Activated CD4-positive, alpha-beta T cell treated with anti-CD3 and anti-CD28 coated beads, Interleukin-2, amount 10 ng/mL, durations not matched to agents 24 days and 14 days (primary cell): ENCODE measurements at places on chromosomes 1 and 21.

GRCh38 chr1:230246551-230246950, 179.5 kb downstream of the GALNT2 start:
- DNase-seq: no peak

DNA sequence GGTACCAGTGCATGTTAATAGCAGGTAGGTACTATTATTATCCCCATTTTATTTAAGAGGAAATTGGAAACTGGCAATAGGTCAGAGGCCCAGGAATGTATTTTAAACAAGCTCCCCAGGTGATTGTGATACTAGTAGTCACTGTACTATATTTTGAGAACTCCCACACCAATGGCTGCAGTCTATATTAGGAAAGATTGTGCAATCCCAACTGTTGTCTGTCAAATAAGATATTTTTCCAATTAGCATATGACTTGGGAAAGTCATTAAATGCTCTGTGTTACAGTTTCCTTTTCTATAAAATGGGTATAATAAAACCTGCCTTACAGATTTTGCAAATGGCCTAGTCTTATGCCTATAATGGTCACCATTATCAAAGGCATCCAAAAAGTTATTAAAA, 94.2 kb upstream of the DMRTA2 start:
- no peak for DNase-seq

- no peak for DNase-seq
Measured at GRCh38 chr1:220889333-220889732, 10.1 kb downstream of the HLX start.

- DNase-seq: no peak
Measured at GRCh38 chr1:53334781-53335180, 6.9 kb upstream of the LRP8 start.

DNA sequence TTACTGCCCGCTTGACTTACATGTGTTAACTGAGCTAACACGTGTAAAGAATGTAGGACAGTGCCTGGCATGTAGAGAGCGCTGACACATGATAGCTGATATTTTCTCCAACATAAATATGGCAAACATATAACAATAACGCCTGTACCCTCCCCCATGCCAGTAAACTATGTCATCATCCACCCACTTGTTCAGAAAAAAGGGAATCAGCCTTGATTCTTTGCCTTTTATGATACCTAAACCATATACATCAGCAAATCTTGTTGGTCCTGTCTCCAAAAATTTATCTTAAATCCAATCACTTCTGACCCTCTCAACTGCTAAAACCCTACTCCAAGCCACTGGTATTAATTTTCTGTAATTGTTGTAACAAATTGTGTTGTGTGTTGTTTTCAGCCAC, 1.1 kb upstream of the ZNF692 start:
- DNase-seq: no peak

DNA sequence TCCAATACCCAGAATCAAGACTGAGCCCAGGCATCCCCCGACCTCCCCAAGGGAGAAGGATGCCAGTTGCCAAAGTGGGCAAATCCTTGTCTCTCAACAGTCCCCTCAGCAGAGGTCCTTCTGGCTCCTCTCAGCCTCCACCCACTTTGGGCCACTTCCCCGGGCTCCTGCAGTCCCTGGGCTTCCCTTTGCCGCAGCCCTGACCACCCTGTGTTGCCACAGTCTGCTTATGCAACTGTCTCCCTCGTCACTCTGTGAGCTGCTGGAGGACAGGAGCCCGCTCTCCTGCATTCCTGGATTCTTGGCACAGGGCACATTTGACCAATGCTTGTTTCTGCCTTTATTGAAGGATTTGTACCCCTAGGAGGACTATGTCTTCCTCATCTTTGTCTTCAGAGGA, 2.9 kb upstream of the LRP8 start:
- no peak for DNase-seq

- DNase-seq: no peak
Measured at GRCh38 chr1:95407131-95407885, 173.3 kb downstream of the RWDD3 start.

GRCh38 chr1:244837597-244838258, 2.3 kb downstream of the COX20 start:
- DNase-seq: no peak

- no peak for DNase-seq
Measured at GRCh38 chr21:24204641-24205040, 1402.6 kb downstream of the MRPL39 start.

GRCh38 chr1:225998560-225999226, 450 bp downstream of the SDE2 start:
- DNase-seq: no peak

DNA sequence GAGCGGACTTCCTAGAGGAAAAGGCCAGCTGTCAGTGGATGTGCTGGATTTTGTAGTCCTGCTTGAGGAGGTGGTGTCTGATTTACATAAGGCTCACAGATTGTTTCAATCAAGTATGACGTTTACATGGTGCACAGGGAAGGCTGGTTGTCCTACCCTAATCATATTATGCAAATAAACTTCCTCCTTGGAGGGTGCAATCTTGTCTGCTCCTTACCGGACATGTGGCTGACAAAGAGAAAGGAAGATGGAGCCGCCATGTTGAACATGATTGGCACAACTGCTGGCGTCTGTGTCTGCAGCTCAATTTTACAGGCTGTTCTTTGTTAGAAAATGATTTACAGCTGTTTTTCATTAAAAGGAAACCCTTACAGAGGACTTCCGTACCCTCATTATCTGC, 1656.1 kb downstream of the KCNT2 start:
- DNase-seq: no peak

DNA sequence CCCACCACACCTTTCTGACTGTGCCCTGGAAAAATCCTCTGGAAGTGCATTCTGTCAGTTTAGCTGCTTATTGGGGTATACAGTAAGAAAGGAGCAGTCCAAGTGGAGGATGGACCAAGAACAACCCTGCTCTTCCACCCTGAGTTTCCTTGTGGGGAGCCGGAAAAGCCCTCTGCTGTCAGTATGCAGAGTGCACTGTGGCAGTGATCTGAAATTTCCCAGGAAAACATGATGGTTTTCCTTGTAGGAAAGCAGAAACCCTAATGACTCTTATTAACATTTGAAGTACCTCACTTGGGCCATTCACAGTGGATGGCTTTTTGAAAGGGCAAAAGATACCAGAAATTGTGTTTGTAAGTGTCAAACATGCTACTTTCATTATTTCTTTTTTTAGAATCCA, 20.5 kb downstream of the ELAVL4 start:
- DNase-seq: no peak

GRCh38 chr1:150560011-150560438, 10.8 kb downstream of the ADAMTSL4 start:
- peak; percentile 94 for DNase-seq

DNA sequence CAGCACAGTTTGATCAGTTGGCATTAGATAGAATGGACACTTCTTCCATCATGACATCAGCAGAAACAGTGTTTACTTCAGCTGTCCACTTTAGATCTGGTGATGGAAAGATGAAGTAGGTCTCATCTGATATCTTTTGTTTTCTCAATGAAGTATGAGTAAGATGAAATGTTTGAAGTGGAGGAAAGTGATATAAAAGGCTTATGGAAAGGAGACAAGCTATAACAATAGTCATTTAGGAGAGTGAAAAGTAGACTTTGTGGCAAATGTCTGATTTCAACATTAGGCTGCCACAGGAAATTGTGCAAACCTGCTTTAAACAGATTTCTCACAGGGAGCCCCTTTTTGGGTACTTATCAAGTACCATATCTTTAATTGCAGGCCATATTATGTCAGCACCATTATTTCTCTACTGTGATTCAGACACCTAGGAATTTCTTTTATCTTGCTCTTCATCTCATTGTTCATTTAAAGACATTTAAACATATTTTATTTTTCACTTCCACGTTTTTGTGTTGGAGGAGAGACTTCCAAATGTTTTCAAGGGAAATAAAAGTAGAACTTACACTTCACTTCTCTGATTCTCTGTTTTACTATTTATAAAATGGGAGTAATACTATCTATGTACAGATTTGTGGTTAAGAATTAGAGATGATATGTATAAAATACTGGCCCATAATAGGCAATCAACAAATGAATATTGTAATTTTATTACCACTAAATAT, 18.1 kb downstream of the PDC start:
- no peak for DNase-seq

DNA sequence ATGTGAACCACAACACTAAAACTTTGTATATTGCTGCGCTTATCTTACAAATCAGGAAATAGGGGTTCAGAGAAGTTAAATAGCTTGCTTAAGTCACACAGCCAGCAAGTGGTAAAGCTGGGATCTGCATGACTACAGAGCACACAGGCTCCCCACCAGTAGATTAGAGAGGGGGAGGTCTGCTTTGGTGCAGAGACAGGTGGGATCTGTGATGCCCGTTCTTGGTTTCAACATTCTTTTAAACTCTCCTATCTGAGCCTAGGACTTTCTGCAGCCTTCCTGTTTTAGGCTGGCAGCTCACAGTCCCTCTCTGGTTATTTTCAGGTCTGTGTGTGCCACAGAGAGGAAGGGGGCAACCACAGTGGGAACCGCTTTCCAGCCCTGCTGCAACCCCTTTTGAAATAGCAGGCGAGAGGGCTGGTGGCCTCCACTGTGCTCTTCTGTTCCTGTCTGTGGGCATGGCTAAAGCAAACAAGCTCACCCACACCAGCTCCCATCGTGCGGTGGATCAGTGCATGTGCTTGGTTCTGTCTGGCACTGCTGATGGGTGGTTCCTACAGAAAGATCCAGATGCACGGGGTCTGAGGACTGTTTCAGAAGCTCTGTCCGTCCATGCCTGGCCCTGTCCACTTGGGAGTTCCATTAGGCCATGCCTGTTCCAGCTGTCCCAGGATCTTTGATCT, 1.7 kb upstream of the IL6R start:
- DNase-seq: peak; percentile 69

GRCh38 chr1:197989058-197989457, 71.9 kb downstream of the LHX9 start:
- DNase-seq: no peak

- no peak for DNase-seq
Measured at GRCh38 chr1:176149939-176150807, 56.9 kb downstream of the COP1 start.

DNA sequence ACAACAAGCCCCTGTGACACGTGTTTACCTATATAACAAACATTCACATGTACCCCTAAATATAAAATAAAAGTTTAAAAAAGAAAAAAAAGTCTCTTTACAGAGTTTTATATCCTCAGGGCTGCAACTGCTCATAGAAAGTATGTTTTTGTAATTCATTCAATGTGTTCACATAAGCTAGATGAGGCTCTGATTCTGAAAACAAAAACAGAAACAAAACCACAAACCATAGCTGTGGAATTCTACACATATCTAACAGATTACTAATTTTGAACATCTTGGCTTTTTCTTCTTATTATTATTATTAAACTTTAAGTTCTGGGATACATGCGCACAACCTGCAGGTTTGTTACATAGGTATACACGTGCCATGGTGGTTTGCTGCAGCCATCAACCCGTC, 579.6 kb upstream of the ZRANB2 start:
- no peak for DNase-seq

GRCh38 chr1:77756052-77756754, 3.4 kb downstream of the USP33 start:
- peak; percentile 55 for DNase-seq

DNA sequence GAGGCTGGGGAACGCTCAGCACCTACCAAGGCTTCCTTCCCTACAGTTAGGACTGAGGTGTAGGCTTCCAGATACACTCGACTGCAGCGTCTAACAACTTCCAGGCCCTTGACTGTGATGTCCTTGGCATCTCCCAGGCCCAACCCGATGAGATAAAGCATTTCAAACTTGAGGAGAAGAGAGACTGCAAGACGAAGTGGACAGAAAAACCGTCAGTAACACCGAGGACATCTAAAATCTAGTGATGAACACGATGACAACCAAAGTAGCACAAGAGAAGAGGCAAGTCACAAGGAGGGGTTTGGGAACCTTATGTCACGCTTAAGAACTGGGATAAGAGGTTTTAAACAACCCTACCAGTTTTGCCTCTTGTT, 314 bp downstream of the DPH5 start:
- no peak for DNase-seq

DNA sequence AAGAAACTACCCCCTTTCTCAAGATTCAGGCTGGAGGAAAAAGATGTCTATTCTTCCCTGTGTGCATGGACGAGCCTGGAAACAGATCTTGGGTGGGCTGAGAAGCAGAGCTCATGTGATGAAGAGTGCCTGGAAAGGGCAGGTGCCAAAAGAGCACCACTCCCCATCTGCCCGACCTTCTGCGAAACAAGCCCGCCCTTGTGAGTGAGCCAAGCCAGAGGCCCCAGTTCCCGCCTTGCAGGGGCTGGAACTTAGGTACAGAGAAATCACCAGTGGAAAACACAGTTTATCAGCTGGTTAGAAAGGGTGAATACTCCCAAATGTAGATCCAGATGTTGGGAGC, 26.7 kb upstream of the A3GALT2 start:
- DNase-seq: no peak

GRCh38 chr1:164092603-164093353, 466.2 kb upstream of the PBX1 start:
- peak; percentile 56 for DNase-seq

GRCh38 chr1:1973716-1974642, 29.6 kb downstream of the CFAP74 start:
- no peak for DNase-seq

- no peak for DNase-seq
Measured at GRCh38 chr1:245054507-245055270, 100.1 kb upstream of the KIF26B start.

DNA sequence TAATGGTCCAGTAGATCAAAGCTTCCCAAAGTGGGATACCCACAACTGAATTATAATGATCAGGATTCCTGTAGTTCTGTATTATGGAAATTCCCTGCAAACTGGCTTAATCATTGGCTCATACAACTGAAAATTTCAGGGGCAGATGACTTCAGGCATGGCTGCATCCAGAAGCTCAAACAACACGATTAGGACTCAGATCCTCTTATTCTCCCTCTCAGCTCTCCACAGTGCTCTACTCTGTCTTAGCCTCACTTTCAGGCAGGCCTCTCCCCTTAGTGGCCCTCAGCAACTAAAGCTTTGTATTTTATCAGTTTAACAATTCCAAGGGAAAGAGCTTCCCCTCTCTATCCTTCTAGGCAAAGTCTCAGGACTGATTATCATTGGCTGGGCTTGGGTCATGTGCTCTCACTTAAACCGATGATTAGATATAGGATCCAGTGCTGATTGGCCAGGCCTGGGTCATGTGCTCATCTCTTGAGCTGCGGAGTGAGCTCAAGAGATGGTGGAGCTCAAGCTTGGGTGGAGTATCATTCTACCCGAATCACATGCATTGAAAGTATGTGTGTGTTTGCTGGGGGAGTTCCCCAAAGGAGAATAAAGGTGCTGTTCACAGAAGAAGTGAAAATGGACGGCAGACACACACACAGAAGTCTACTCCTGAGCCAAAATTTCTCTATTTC, 57.9 kb upstream of the RUNX3 start:
- DNase-seq: no peak

- no peak for DNase-seq
Measured at GRCh38 chr1:17723684-17724083, 31.4 kb upstream of the ACTL8 start.

- no peak for DNase-seq
Measured at GRCh38 chr1:234361102-234361603, 12.1 kb upstream of the COA6 start.
